HEK293T (cell line): ENCODE measurements at places on chromosomes 1 and 21.
A peak's percentile ranks its signal among the peaks of the same experiment; 100 is the strongest.

GRCh38 chr1:20185834-20186782 is at the start of the genes PLA2G2C and UBXN10:
PLA2G2C (minus strand) TSS chr1:20186518; CDS start chr1:20177363, 9,155 bp downstream.
UBXN10 (plus strand) TSS chr1:20186096; CDS start chr1:20190562, 4,466 bp downstream.
- DNase-seq, result no peak

GRCh38 chr1:119002028-119002686 is 14.0 kb upstream of the TBX15 start:
- no peak for DNase-seq

GRCh38 chr1:107529511-107530149 is 388.8 kb downstream of the NTNG1 start:
- DNase-seq, result peak; percentile 78

DNA sequence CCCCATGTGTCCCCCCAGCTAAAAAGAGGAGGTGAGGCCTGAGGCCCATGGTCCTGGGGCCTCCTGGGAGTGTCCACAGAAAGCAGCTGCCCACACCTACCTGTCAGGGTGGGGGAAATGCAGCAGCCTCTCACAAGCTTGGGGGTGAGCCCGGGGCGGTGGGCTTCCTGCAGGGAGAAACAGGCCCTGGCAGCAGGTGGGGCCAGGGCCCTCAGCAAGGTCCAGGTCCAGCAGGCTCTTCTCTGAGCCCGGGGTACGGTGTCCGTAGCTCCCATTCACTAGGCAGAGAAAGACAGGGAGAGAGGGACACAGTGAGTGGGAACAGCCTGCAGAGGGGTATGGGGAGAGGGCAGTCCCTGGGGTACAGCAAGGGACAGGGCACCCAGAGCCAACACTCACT is 139.0 kb downstream of the GLIS1 start:
- no peak for DNase-seq

DNA sequence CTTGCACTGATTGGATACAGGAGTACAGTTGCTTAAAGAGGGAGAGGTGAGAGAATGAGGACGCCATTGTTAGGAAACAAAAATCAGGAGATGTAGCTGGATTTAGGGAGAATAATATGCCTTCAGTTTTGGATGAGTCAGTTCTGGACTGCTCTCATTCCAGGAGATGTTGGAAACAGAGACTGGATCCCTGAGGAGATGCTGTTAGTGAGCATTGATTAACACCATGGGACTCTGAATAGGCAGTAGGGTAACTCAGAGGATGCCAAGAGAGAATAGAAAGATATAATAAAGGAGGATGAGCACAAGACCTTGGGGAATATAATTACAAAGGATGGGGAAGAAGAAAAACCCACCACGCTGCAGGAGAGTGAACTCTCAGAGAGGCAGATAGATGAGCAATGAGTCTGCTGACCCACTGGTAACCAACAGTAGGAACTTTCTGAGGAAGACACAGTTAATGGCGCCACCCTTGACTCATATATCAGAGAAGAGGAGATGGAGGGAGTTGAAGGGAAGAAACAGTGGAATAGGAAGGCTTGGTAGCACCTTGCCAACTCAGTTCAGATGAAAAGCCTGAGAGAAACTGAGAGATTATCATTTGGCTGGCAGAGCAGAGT is 10.5 kb downstream of the KCNJ15 start:
- no peak for DNase-seq

GRCh38 chr21:35981514-35982070 is 78.7 kb downstream of the SETD4 start:
- DNase-seq, result no peak
